ENCODE measurements at places on chromosomes 7 and 10.
A peak's percentile ranks its signal among the peaks of the same experiment; 100 is the strongest.

DNA sequence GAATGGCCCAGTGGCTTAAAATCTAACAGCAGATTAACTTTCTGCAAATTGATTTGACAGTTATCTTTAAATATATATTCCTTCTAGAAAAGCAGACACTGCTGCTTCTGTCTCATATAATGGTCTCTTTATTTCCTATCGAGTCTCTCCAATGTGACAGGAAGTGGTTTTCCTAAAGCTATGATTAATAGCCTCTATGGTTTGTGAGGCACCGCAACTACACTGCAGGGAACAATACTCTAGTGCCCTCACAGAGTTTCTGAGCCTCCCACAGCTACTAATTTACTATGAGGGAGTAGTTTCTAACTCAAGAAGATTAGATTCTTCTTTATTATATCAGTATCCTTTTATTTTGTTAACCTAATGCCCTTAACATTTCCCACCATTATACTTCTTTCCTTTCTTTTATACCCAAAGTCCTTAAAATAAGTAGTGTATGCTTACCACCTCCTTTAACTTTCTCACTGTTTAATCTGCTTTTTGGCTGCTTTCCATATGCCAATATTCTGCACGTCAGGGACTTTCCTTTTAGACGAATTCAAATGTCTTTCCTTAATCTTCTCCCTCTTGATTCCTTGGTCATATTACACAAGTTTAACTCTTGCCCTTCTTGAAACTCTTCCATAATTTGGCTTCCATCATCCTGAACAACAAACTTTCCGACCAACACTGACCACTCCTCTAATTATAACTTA lies 23.8 kb upstream of the AHR start:
- DNase-seq = no peak

GRCh38 chr7:132089356-132089755 lies 486.9 kb downstream of the PLXNA4 start:
- DNase-seq = no peak

- no peak for DNase-seq
Observed at GRCh38 chr10:125121003-125121402, 39.4 kb downstream of the CTBP2 start.

GRCh38 chr10:31253237-31253636 lies 65.8 kb upstream of the ZEB1 start:
- no peak for DNase-seq

DNA sequence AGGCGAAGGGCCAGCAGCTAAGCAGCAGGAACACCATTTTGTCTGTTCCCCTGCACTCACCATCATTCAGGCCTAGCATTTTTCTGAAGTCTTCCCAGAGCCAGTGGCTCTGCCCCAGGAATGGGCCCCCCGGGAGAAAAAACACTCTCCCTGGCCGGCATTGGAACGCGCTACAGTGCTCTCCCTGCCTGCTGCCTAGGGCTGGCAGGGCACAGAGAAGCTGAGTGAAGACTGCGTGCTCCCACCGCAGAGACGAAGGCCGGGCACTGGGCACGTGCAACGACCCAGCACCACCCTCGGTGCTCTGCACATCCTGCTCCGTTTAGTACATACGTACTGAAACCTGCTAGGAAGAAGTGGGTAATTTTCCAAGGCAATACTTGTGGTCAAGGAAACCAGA lies 34.4 kb downstream of the HSPA12A start:
- no peak for DNase-seq

DNA sequence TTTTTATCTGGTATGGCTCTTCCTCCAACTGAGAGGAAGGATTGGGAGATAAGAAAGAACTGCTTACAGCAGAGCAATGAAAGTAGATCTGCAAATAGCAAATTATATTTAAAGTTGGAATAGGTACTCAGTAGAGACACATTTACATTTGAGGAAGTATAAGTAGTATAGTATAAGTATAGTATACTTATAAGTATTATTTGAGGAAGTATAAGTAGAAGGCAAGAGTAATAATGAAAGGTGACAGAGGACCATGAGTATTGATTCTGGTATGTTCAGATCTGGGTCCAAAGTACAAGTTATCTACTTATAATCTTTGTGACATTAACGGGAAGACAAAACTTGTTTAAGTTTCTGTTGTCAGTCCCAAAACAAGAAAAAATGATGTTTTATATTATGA lies 527.6 kb upstream of the SORCS1 start:
- no peak for DNase-seq

GRCh38 chr10:74977913-74978847 lies 133.3 kb upstream of the SAMD8 start:
- DNase-seq = no peak

- peak; percentile 18 for DNase-seq
Observed at GRCh38 chr10:87531908-87532622, 27.4 kb downstream of the MINPP1 start.

DNA sequence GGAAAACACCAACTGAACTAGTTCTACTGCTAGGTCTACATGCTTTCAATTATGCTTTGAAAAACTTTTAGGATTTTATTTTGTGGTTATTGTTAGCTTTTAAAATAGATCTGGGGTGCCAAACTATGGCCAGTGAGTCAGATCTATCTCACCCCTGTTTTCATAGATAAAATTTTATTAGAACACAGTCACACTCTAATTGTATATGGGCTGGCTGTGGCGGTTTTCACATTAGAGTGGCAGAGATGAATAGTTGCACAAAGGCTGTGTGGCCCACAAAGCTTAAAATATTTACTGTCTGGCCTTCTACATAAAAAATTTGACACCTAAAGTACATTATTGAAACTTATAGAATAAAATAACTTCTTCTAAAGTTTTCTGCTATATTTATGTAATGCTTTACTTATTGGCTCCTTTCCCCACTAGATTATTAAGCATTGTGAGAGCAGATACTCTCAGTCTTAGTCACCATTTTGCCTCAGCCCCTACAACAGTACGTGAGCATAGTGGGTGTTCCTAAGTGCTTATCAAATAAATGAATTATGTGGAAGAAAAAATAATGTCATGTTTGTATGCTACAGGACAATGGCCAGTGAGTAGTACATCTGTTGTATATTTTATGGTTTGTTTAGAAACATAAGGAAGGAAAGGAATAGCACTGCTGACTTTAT lies 5.4 kb upstream of the SUV39H2 start:
- DNase-seq = no peak

- no peak for DNase-seq
Observed at GRCh38 chr10:49323171-49323895, 24.4 kb downstream of the C10orf71 start.

- DNase-seq = no peak
Observed at GRCh38 chr7:124652237-124652636, 113.4 kb downstream of the GPR37 start.

DNA sequence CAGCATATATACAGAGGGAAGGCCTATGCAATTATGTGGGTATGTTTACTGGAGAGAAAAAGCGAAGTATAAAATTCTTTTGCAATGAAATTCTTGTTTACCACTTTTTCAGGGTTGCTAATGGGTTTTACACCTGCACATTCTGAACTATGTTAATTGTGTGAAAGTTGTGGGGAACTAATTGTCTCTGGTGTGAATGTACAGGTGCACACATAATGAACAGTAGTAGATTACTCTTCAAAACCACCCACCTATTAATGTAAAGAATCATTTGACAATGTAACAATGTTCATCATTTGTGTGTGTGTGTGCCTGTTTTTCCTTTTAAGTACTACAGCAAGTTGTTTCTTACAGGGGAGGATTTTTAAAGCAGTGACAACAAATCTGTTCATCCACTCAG lies 80.0 kb upstream of the FEZF1 start:
- no peak for DNase-seq

DNA sequence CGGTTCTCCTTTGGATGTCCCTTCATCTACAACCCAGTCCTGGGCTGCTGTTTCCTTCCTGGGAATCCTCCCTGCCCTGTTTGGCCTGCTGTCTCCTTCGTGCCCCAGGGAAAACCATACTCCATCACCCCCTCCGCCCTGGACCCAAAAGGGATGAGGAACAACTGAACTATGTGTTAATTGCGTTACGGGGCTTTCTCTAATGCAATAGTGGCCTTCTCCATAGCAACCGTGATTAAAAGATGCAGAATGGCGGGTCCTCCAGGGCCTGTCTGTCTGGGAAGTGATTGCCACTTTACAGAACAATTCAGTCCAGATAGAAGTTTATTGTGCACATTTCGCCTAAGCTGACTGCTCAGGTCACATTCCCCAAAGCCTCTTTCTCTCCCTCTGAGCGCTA lies 112.0 kb upstream of the FGFR2 start:
- DNase-seq = no peak

DNA sequence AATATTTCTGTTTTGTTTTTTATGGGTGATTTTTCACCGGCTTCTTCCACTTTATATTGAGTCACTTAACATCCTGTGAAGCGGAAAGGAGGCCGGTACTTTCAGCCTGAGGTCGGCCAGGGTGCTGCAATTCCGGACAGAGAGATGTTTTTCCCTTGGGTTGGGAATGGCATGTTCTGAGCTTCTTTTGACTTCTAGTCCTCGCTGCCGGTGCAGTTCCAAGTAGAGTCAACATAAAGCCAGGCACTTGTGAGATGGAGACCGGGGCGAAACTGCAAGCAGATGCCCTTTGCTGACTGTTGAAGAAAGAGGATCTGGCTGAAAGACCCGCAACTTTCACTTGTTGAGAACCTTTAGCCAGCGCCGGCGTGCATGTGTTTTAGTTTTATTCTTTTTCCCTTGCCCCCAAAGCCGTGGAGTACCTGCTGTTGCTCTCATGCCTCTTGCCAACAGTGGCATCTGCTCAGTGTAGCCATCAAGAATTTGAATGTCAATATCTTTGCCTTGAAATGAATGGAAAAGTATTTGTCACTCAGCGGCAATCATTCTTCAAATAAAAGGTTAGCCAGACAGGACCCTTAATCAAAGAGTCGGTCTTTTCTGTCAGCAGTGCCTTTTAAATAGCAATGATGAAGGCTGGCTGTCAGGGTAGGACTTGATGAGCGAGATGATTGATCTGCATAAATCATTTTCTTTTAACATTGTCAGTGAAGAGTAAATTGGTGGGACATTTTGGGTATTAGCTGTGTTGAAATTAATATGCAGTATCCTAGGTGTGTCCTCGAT lies 351.2 kb downstream of the LRMDA start:
- DNase-seq = no peak

GRCh38 chr10:5930272-5930671 lies 40.2 kb downstream of the FBH1 start:
- DNase-seq = no peak

- DNase-seq = no peak
Observed at GRCh38 chr7:102320601-102321350, 34.1 kb downstream of the SH2B2 start.

- no peak for DNase-seq
Observed at GRCh38 chr7:95595746-95596197, 544 bp downstream of the PDK4 start.

- DNase-seq = no peak
Observed at GRCh38 chr10:285216-285615, 150.0 kb downstream of the ZMYND11 start.

GRCh38 chr10:692682-693351 lies 3.3 kb upstream of the DIP2C start:
- DNase-seq = no peak

GRCh38 chr10:17406036-17406834 lies 48.2 kb downstream of the ST8SIA6 start:
- no peak for DNase-seq

DNA sequence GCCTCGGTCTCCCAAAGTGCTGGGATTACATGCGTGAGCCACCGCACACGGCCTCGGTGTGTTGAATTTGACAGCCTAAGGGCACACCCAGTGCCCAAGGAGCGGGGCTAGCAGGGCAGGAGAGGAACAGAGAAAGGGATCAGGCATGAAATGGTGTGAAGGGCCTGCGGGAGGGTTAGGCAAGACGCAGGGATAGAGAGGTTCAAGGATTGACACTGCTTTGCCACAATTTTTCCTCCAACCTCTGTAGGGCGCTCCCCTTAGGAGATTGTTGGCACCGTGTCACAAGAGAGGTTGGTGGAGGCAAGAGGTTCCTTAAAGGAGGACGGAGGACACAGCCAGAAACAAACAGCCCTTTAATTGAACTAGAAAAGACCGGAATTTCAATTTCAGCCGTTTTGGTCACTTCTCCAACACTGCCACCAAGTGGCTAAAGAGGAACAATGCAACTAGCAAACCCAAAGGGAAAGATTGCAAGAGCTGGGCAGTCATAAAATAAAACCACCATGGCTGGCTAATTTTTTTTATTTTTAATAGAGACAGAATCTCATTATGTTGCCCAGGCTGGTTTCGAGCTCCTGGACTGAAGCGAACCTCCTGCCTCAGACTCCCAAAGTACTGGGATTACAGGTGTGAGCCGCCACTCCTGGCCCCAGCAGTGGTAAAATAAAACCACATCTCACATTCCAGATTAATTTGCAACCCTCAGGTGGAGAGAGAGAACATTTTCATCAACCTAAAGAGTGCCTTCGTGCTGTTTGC lies 6.9 kb upstream of the CREB3L2 start:
- peak; percentile 69 for DNase-seq

- DNase-seq = no peak
Observed at GRCh38 chr10:1208366-1209311, 152.5 kb downstream of the WDR37 start.

- DNase-seq = no peak
Observed at GRCh38 chr7:91660734-91661356, 219.7 kb downstream of the MTERF1 start.

- DNase-seq = no peak
Observed at GRCh38 chr7:92645114-92646061, 55.2 kb upstream of the FAM133B start.

- no peak for DNase-seq
Observed at GRCh38 chr7:34275624-34276023, 370.3 kb downstream of the BMPER start.

DNA sequence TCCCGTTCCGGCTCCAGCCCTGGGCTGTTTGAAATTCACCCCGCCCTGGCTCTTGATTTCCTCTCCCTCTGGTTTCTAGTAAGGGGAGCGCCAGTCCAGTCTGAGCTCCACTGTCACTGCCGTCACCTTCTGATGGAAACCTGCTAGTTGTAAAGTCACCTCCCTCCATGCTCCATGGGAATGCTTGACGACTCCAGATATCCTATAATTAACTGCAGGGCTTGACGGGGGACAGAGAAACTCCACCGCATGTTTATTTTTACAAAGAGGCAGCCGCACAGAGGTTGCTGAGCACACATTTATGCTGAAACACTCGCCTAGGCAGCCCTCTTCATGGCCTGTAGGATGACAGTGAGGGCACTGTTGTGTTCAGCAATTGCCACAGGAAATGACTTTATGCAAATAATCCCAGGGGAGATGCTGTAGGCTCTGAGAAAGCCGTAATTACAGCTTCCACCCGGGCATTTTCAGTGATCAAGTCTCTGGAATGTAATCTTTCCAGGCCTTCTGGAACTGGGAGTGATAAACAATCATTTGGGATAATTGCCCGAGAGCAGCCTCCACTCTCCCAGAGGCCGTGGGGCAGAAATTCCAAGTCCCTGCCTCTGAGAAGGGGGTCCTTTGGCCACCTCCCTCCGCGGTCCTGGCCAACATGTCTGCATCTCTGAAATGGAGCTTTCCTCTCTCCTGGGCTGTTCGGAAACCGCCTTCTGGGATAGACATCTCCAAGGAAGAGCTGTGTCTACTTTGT lies 300.5 kb downstream of the KLF6 start:
- no peak for DNase-seq

DNA sequence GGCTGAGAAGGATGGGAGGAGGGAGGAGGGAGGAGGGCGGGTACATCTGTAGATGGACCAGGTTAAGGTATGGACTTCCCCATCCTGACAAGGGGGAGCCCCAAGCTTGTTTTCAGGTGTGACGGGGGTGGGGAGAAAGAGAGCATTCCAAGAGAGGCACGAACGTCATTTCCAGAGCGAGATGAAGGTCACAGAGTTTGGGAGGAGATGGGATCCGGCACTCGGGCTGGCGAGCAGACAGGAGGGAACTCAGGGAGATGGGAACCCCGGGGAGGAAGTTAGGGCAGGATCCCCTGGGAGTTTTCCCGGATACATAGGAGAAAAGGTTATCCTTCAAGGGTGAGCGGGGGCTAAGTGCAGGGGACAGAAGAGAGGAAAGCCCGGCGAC lies 118.8 kb downstream of the CUX1 start:
- DNase-seq = no peak
